Midbrain (tissue), 1 donor: ENCODE measurements at places on chromosomes 16 and 17.

DNA sequence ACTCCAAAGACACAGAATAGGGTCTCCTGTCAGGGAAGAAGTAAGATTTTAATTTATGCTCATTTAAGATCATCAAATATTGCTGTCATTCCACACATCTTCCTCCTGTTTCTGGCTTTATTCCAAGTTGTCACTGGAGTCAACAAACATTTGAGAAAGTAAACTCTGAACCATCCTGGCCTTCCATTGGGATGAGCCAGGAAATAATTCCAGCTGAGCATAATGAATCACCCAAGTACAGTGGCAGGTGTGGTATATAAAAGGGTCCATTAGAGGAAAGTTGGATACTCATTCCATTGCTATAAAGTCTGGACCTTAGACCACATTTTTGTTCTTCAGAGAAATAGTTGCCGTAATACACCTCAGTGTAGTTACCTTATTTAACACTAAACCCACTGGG, 246.1 kb downstream of the SLC39A11 start:
- no peak for DNase-seq

GRCh38 chr16:86949630-86950029, 367.6 kb downstream of the C16orf95 start:
- DNase-seq = no peak

DNA sequence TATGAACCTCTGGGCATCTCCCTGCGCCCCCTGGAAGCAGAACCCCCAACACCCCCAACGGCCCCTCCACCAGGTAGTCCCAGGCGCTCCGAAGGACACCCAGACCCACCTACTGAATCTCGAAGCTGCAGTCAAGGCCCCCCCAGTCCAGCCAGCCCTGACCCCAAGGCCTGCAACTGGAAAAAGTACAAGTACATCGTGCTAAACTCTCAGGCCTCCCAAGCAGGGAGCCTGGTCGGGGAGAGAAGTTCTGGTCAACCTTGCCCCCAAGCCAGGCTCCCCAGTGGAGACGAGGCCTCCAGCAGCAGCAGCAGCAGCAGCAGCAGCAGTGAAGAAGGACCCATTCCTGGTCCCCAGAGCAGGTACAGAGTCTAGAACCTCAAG, 1.5 kb downstream of the BCL6B start:
- DNase-seq = no peak

GRCh38 chr17:81551458-81552243, 502 bp downstream of the FAAP100 start:
- no peak for DNase-seq

- no peak for DNase-seq
Observed at GRCh38 chr16:88497561-88498462, 44.7 kb downstream of the ZFPM1 start.
